ENCODE measurements at places on chromosomes 13 and 19.
A peak's percentile ranks its signal among the peaks of the same experiment; 100 is the strongest.

DNA sequence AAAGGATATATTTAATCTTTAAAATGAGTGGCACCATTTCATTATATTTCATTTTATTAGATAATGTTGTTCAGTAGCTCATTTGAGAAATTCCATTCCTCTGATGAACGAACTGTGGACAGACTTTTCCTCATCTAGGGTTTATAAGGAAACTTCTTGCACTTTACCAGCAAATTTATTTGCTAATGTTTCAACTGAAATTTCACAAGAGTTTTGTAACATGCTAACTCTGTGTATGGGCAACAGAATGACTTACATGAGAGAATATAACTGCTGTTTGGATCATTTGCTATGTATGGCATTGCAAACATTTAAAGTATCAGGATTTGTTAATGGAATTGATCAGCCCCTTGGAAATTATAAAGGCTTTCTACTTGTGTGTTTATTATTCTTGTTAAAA lies 3.7 kb upstream of the IRS2 start:
- no peak for DNase-seq

- no peak for DNase-seq
Measured at GRCh38 chr13:33206425-33206824, 79.1 kb downstream of the STARD13 start.

DNA sequence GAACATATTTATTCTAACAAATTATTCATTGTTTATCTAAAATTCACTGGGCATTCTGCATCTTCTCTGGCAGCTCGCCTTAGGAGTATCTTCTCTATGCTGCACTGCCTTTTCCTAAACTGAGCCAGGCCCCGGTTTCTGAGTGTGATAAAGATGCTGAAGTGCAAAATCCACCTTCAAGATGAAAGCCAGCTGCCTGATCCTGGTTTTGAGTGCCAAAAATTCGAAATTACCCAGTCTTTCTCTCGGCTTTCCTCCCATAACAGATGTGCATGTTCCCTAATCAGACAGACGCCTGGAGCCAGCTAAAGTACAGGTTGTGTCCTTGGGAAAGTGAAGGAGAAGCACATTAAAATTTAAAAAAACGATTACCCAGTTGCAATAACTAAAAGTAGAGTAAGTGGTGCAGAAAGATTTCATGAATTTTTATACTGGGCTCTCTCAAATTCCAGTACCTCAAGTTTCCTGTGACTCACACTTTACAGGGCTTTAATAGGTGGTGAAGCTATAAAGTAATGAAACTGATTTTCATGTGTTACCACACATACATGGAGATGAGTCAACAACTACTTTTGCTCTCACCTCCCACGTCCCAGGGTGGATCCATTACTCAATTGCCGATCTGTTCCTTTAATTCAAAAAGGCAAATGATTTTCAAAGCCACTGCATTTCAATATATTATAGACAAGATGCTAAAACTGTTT lies 65.0 kb upstream of the GTF2F2 start:
- DNase-seq = peak; percentile 53

- no peak for DNase-seq
Measured at GRCh38 chr13:114023716-114024602, 50.1 kb upstream of the C13orf46 start.

DNA sequence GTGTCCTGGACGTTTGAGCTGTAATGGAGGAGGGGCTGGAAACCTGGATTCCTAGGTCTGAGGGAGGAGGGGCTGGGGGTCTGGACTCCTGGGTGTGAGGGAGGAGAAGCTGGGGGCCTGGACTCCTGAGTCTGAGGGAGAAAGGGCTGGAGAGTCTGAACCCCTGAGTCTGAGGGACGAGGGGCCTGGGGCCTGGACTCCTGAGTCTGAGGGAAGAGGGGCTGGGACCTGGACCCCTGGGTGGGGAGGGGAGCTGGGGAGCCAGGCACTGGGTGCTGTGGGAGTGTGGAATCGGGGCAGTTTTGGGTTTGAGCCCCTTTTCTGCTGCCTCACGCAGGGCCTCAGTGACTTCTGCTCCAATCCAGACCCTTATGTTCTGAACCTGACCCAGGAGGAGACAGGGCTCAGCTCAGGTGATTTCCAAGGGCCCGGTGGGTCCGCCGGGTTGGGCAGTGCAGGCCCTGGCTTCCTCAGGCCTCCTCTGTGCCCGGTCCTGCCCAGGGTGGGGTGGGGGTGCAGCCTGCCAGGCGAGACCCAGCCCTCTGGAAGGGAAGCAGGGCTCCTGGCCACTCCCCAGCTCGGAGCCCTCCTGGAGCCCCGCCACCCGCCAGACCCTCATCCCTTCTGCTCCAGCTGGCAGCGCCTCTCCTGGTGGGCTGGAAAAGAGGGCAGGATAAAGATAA lies 14.4 kb downstream of the TTYH1 start:
- no peak for DNase-seq

- DNase-seq = no peak
Measured at GRCh38 chr13:19618977-19619376, 14.5 kb upstream of the MPHOSPH8 start.

GRCh38 chr19:15893477-15893876 lies 4.4 kb downstream of the CYP4F2 start:
- no peak for DNase-seq

GRCh38 chr13:27966641-27967202 lies 2.4 kb downstream of the CDX2 start:
- DNase-seq = no peak

DNA sequence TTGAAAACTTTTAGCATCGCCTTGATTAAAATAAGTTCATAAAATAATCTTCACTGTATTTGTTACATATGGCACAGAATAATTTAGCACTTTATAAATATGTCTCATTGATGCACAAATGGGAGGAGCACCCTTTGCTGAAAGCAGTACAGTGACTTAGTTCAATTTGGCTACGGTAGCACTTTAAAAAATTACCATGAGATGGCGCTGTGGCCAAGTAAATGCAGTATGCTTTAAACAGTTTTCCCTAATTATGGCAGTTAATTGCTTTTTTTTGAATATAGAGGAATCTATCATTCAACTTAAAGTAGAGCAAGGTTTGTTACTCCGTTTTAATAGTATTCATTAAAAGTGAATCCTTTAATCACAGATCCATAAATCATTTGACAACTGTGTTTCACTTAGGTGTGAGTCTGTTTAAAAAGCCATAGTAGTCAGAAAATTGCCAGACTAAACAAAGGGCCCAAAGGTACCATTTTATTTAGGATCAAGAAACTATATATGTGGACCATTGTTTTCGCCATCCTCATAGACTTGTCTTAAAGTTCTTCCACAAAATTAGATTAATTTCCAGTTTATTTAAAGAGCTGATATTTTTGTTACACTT lies 34.7 kb upstream of the ESD start:
- no peak for DNase-seq

GRCh38 chr19:46616631-46617322 lies 8.1 kb downstream of the PTGIR start:
- DNase-seq = peak; percentile 66

GRCh38 chr13:44903574-44903985 lies 85.7 kb downstream of the NUFIP1 start:
- DNase-seq = no peak

DNA sequence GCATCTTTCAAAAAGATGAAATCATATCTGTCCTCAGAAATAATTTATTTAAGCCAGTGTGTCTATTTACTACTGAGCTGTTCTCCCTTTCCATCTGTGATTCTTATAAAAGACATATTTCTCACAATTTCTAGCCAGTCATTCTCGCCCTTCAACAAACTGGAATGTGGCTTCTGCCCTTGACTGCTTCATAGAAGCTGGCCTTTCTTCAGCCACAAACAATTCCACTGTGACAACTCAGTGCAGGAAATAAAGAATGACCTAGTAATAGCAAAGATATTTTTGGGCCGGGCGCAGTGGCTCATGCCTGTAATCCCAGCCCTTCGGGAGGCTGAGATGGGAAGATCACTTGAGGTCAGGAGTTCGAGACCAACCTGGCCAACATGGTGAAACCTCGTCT lies 655.5 kb downstream of the PCDH9 start:
- DNase-seq = no peak

GRCh38 chr19:46298479-46299003 lies 1.7 kb downstream of the HIF3A start:
- DNase-seq = no peak

DNA sequence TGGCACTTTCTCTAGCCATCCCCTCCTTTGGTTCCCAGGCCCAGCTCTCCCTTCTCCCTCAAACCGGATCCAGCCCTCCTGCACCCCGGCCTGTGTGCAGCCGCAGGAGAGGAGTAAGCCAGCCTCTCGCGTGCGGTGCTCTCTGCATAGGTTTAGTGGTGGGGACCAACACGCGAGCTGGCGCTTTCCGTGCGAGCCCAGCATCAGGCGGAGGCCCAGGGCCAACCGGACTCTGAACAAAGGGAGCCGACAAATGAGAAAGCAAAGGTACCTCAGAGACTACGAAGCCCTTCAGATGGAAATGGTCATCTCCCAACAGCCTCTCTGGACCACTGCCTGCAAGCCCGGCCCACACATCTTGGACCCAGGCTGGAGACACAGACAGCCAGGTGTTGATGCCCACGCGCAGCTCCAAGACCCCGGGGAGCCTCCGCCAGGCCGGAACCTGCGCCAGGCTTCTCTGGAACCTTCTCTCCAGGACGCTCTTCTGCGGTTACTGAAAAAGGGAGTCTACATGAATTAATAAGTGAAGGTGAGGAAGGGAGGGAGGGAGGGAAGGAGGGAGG lies 16.5 kb upstream of the LATS2 start:
- DNase-seq = no peak

DNA sequence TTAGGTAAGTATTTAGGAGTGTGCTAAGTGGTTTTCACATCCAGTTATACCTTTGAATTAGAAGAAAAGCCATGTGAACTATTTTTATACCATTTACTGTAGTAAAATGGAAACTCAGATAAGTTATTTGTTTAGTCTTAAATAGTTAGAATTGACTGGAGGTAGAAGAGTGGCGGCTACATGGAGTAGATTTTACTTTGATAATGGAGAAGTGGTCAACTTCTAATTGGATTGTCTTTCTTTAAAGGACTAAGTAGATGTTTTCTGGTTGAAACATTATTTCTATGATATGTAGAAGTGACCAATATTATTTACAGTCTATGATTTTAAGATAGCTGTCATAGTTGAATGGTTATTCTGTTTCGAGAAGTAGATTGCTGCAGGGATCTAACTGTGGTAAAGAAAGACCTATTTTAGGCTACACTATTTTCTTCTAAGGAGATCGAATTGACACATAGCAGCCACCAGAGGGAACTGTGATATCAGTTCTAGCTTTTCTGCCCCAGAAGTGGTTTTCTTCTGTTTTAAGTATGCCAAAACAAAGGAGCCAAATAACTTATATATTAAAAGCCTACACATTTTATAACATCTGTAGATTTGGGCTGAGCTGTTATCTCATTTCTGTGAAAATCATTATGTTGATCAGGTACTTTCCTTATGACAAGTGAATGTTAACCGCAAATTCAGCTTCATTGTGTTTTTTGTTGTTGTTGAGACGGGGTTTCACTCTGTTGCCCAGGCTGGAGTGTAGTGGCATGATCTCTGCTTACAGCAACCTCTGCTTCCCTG lies 26.1 kb downstream of the ZMYM2 start:
- DNase-seq = no peak

- DNase-seq = no peak
Measured at GRCh38 chr19:43649514-43649913, 9.9 kb upstream of the CADM4 start.

GRCh38 chr19:13729859-13730258 lies 34.5 kb upstream of the MRI1 start:
- no peak for DNase-seq

GRCh38 chr19:42568006-42568405 lies 26.7 kb downstream of the CEACAM8 start:
- DNase-seq = no peak

DNA sequence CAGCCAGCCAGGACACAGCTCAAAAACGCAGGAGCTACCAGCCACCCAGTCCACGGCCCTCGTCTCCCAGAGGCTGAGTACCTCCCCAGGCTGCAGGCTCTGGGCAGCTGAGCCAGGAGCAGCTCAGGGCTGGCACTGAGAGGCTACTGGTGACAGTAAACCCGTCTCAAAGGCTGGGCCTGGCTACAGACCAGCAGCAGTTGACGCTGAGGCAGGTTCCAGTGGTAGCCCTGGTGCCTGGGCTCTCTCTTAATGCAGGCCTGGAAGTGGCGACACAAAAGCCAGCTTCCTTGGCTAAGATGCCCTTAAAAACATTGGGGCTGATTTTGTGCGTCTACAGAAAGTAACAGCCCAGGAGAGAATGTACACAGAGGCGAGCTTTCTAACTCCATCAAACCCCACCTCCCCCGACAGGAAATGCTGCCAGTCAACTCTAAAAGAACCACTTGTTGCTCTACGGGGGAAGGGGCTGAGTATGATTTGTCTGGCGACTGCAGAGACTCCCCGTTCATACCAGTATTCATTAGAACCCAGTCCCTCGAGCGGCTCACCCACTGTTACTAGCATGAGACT lies 126.3 kb downstream of the STK24 start:
- DNase-seq = no peak

- DNase-seq = no peak
Measured at GRCh38 chr19:46063201-46063600, 22.4 kb upstream of the IGFL4 start.

DNA sequence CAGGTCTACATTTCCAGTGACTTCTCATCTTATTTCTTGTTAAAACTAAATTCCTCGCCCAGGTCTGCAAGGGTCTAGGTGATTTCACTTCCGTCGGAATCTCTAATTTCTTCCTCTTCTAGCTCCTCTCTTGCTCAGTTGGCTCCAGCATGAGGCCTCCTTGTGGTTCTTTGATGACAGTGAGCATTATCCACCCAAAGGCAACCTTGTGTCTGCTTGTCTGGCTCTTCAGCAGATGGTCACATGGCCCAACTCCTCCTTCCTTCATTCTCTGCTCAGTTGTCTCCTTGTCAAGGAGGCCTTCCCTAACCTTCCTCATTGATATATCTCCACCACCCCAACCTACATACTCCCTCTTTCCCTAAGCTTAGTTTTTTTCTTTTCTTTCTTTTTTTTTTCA lies 1391.4 kb downstream of the EFNB2 start:
- DNase-seq = no peak

DNA sequence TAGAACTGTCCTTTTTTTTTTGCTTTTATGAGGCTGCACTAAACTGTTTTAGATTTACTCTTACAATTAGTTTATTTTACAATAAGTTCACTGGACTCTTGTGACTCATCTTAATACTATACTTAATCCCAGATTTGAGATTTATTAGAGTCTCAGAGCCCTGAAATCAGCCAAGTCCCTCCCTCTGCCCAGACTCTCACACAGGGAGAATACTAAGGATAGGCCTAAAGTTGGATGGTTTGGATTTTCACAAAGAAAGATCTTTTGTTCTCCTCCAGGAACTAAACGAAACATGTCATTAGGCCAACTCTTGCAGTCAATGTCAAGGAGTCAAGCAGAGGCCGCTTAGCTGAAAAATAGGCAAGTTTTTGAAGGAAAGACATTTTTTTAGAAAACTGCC lies 42.7 kb upstream of the MIR17HG start:
- DNase-seq = no peak

DNA sequence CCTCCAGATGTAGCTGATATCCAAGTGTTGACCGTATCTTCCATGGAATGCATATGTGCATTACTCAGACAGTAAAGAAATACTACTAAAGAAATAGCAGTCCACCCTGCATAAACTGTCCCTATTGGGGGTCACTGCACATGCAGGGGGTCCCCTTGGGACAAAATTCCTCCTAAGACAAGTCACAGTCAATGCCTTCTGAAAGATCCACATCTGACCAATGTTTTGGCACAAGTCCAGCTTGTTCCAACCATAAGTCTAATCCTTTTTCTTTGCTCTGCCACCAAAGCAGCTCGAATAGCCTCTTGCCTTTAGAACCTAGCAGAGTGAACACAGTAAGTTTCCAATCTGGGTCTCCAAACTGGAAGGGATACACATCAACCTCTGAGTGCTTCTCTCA lies 87.9 kb downstream of the DIAPH3 start:
- no peak for DNase-seq

All from activated T-cell treated with anti-CD3 and anti-CD28 coated beads for 48 hours (primary cell).